Panc1 (cell line): ENCODE measurements at places on chromosomes 2 and 18. TPM values are rescaled to one million over a fixed set of nuclear protein-coding genes. Genes with fewer than 3 reads are reported as not detected.

DNA sequence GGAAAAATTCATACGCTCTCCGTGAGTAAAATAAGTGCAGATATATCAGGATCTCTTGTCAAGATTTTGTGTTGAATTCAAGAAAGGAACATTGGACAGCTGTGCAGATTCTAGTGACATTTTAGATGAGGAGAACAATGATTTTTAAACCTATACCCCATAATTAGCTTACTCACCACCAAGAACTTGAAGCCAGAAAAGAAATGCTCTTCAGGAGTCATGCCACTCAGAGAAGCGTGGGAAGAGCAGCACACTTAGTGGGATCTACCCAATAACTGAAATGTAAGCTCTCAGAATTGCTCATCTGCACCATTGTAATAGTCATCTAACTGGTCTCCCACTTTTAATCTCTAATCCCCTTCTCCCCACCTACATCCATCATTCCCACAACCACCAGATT lies 9.2 kb upstream of the ERMN start:
- DNase-seq, result no peak

GRCh38 chr2:236517251-236518031 lies 52.2 kb upstream of the ACKR3 start:
- DNase-seq, result no peak

Gene PIK3C3
- total RNA-seq, result 23.9 TPM

GRCh38 chr2:69916106-69916505 lies 1.2 kb downstream of the MXD1 start:
- DNase-seq, result no peak

GRCh38 chr2:529424-529823 lies 147.8 kb downstream of the TMEM18 start:
- peak; percentile 5 for DNase-seq

GRCh38 chr2:24365826-24366225 lies 5.5 kb upstream of the ITSN2 start:
- no peak for DNase-seq

Gene UGT1A6
- not detected for total RNA-seq

Gene LYPD6B
- total RNA-seq, result 2.2 TPM

Gene PECR
- 16.5 TPM for total RNA-seq

- no peak for DNase-seq
Observed at GRCh38 chr2:98713332-98714015, 17.5 kb downstream of the MGAT4A start.

DNA sequence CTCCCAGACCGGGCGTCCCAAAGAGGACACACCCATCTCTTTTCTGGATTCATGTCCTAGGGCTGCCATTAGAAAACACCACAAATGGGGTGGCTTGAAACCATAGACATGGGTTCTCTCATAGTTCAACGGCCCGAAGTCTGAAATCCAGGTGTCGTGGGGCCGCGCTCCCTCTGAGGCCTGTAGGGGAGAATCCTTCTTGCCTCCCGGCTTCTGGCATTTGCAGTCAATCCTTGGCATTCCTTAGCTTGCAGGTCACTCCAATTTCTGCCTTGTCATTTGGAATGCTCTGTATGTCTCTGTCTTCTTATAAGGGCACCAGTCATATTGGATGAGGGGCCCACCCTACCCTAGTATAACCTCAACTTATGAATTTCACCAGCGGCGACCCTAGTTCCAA lies 65.1 kb downstream of the CYB5A start:
- no peak for DNase-seq

Gene SAG
- total RNA-seq, result not detected

Gene UGP2
- total RNA-seq, result 76.1 TPM

DNA sequence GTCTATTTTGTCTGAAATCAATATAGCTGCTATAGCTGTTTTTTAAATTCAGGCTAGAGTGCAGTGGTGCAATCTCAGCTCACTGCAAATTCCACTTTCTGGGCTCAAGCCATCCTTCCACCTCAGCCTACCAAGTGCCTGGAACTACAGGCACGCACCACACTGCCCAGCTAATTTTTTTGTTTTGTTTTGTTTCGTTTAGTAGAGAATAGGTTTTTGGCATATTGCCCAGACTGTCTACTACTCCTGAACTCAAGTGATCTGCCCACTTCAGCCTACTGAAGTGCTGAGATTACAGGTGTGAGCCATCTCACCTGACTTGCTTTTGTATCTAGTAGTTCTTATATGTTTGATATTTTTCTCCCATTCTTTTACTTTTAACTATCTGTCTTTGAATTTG lies 259.7 kb downstream of the CDH19 start:
- DNase-seq, result no peak

- DNase-seq, result no peak
Observed at GRCh38 chr18:59661891-59662701, 35.1 kb downstream of the CCBE1 start.

GRCh38 chr2:211903961-211904360 lies 634.6 kb downstream of the ERBB4 start:
- no peak for DNase-seq

GRCh38 chr18:38646296-38646695 lies 1080.7 kb upstream of the CELF4 start:
- no peak for DNase-seq

DNA sequence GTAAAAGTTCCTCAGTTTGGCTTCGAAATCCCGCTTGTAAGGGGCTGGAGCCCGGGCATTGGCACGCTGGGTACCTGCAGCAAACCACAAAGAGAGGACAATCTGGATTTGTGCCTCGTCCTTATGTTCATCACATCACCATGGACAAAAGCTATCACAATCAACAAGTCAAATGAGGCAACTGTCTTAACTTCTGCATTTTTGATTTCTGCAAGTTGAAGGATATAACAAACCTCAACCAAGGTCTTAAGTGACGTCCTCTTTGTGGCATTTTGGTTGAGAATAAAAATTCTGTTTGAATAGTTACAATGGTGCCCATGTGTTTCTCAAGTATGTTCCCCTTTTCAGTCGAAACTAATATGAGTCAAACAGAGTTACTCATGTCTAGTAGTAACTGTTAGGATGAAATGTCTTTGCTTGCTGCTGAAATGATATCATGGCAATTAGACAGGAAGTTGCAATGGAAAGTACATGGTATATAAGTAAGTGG lies 70.8 kb upstream of the STK17B start:
- DNase-seq, result no peak

- DNase-seq, result no peak
Observed at GRCh38 chr2:214607051-214607450, 196.2 kb downstream of the VWC2L start.

Gene DYNC1I2
- total RNA-seq, result 72.8 TPM

DNA sequence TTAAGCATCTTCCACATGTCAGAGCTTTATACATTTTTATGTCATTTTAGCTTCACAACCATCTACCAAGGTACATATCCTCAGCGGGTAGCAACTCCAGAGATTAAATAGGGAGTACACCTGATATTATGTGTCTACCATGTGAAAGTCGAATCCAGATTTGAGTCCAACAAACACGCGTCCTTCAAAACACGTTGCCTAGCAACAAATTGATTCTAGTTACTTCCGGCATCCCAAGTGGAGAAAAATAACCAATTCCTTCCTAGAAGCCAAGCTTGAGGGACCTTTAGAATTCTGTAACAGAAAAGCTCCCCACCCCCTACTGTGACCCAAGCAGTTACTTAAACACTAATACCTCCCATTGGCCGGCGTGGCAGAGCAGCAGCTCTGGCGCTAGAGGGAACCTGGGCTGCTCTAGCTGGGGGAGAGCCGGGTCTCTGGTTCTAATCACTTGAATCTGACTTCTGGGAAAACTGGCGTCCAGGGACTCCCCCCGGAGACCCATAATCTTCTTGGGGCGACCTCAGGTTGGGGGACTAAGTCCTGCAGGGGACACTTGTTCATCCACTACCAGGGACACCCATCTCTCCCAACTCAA lies at the start of gene ERICH2:
ERICH2 (plus strand) TSS at position 371 of the 598 bp plus-strand sequence. CDS start 304 bp downstream, outside the sequence.
- DNase-seq, result peak; percentile 7

- peak; percentile 54 for DNase-seq
Observed at GRCh38 chr18:74342416-74343043, 26.9 kb downstream of the C18orf63 start.

Gene CHRNG
- total RNA-seq, result not detected

DNA sequence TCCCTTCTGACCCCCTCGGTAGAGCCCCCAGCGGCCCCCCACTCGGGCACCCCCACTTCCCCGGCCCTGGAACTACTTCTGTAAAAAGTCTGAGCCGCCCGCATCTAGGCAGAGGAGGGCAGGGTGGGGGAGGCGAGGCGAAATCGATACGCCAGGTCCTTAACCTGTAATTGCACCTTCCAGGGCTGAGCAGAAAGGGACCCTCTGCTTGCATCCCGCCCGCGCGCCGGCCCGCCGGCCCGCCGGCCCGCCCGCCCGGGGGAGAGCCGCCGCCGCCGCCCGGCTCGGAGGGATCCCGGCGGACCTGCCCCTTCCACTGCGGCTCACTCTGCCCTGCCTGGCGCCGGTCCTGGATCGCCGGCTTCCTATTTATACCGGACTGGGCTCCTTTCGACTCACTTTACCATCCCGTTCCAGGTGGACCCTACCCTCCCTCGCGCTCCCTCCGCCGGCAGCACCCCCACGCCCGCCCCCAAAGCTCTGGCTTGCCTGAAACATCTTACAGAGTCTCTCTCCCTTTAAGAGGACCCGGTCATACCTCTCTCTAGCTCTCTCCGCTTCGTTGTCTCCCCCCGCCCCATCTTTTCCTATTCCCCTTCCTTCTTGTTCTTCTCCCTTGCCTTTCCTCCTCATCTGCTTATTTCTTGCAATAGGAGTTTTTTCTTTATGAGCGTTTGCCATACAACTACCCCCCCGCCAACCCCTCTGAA lies 797 bp downstream of the KLHL14 start:
- DNase-seq, result no peak

DNA sequence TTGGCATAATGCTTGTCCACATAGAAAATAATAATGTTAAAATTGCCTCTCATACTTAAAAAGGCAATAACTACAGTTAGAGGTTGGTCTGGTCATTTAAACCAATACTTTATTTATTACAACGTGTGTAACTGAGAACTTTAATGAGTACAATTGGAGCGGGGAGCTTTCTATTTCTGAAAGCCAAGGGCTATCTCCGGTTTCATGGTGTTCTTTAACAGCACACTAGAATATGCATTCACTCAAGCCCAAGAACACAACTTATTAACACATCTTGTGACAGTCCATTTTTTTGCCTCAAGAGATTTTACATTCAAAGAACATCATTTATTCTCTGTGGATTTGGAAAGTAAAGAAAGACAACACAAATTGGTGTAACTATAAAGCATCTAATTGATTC lies 131.8 kb downstream of the KCNH7 start:
- no peak for DNase-seq

GRCh38 chr2:202290970-202291369 lies 25.4 kb downstream of the NOP58 start:
- DNase-seq, result no peak

DNA sequence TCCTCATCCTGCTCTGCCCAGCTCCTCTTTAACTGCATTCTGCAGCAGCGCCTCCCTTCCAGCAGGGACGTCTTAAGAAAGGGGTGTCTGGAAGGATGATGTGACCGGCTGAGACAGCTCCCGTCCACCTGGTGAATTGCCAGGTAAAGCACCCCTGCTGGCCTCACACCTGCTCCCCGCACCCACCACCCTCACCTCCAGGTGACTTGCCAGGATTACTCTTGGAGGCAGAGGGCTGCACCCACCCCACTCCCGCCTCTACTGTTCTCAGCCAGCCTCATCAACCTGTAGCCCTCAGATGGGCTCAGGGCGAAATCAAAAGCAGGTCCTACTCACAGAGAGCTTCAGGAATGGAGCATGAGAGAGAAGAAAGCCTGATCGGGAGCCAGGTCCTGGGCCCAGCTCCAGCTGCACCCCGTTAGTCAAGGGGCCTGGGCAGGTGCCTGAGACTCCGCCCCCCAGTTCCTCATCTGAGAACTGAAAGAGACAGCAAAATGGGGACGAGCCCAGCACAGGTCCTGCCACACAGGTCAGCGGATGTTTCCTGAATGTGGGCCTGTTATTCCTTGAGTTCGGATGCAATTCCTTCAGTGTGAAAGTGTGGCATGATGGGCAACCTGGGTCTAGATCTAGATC lies 5.6 kb downstream of the ADRA2B start:
- DNase-seq, result no peak

DNA sequence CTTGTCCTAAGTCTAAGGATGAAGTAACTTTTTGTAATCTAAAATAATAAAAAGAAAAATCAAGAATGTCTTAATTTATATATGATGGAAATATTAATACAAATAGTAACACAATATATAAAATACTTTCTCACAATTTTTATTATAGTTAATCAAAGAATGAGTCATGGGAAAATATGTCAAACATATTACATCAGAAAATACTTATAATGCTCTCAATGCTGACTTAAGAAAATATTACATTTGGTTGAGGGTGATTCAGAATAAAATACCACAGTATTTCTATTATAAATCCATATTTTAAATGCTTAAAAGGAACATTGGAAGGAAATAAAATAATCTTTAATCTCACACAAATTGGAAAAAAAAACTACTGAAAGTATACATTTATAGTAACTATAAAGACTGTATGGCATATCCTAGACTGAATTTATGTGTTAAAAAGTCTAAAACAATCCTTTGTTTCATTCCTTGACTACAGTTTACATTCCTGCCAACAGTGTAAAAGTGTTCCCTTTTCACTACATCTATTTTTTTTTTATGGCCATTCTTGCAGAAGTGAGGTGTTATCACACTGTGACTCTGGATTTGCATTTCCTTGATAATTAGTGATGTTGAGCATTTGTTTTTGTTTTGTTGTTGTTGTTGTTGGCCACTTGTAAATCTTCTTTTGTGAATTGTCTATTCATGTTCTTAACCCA lies 1573.5 kb upstream of the ACVR2A start:
- no peak for DNase-seq

DNA sequence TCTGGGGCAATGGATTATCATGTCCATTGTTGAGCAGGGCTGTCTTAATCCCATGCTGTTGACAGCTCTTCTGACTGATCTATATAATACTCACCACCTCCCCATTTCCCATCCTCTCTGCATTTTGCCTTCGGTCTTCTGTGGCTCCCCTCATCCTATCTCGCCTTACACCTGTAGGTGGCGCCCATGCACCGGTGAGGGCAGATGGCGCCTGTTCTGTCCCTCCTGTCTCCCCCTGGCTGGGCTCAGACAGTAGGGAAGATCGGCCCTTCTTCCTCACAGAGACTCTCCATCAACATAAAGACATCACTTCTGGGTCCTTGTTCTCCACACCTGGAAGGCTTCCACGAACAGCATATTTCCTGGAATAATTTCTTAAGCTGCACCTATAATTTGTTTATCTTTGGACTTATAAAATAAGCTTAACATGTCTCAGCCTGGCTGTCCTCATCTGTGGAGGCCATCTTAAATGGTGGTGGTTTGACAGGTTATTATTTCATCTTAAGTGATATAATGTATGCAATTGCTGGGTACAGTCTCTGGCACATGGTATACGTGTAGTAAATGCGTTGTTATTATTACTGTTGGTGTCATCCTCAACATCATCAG lies 10.9 kb upstream of the CDH20 start:
- DNase-seq, result peak; percentile 24

Gene ASB18
- not detected for total RNA-seq

Gene PTRHD1
- total RNA-seq, result 55.1 TPM

DNA sequence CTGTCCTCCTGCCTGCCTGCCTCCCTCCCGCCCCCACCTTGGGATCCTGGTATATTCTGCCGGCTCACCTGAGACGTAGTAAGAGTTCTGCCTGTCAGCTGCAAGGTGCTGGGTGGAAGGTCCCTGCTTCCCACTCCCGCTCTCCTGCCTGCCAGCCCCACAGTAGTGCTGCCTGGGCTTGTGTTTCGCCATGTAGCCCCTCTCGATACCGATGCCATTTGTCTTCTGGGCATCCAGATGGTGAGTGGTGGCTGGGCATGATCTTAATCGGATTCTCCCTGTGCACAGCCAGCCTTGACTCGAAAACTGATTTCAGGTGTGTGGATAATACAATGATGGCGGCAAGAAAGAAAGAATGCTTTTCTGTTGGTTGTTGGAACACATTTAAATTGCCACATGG lies 184.9 kb downstream of the AGAP1 start:
- DNase-seq, result no peak
